ENCODE measurements at places on chromosomes 2 and 18.

GRCh38 chr18:23234619-23235018 lies 99.3 kb downstream of the CABLES1 start:
- no peak for DNase-seq

GRCh38 chr2:203549406-203549805 lies 14.3 kb upstream of the RAPH1 start:
- no peak for DNase-seq

DNA sequence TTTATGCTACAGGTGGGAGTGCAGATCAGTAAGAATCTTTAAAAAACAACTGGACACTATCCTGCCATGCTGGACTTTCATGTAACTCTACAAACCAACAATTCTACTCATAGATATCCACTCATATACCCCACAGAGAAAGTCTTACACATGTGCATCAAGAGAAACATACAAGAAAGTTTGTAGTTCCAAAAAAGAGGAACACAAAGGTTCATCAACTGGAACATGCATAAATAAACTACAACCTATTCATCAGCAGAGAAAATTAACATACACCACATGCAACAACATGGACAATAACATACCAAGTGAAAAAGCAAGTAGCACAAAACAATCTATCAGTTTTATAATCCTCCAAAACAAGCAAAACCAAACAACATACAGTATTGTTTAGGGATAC lies 17.0 kb downstream of the TCF4 start:
- DNase-seq = no peak

- peak; percentile 19 for DNase-seq
Measured at GRCh38 chr2:98730053-98730706, 752 bp downstream of the MGAT4A start.

GRCh38 chr18:44033144-44033701 lies 647.5 kb upstream of the SETBP1 start:
- no peak for DNase-seq

DNA sequence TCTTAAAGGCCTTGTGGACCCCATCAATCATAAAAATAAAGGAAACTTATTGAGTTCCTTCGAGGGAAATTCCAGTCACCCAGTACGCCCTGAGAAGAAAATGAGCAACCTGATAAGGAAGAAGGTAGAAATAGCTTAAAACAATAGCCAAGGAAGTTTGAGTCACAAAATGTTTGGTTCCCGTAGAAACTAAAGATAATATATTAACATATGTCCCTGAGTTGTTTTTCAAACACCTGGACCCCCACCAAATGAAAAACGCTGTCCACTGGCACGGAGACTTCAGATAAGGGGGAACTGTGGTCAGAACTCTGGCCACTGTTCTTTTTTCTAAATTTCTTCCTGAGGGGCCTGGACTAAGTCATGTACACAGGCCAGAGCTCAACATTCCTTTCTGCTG lies 669.1 kb downstream of the ADCYAP1 start:
- no peak for DNase-seq

DNA sequence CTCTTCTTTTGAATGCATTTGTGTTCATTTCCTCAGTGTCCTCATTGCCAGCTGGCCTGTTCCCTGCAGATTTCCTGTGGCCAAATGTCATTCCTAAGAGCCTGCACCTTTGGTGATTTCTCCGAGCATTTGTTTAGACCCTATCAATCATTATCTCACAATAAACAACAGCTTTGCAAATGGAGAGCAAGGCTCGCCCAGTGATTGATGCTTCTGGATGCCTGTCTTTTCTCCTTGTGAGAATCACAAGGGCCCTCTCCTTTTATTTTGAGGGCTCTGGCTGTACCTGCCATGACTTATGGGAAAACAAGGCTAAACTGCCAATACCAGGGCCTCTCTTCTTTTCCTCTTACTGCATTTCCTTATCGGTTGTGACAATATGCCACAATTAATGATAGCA lies 1454.4 kb upstream of the CELF4 start:
- no peak for DNase-seq

DNA sequence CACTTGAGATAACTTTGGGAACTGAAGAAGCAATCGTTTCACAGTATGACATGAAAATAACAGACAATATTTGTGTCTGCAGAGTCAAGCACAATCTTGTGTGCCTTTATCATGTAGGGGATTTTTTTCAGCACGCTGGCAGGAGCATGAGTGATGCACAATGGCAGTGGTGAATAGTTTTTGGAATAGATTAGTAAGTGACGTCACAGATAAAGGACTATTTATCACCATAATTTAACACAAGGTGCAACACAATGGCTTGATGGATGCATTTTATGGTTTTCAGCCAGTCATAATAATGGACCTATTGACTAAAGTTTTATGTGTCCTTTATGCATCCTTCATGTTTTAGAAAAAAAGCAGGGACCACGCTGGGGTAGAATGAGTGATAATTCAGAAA lies 559.8 kb upstream of the FANCL start:
- no peak for DNase-seq

DNA sequence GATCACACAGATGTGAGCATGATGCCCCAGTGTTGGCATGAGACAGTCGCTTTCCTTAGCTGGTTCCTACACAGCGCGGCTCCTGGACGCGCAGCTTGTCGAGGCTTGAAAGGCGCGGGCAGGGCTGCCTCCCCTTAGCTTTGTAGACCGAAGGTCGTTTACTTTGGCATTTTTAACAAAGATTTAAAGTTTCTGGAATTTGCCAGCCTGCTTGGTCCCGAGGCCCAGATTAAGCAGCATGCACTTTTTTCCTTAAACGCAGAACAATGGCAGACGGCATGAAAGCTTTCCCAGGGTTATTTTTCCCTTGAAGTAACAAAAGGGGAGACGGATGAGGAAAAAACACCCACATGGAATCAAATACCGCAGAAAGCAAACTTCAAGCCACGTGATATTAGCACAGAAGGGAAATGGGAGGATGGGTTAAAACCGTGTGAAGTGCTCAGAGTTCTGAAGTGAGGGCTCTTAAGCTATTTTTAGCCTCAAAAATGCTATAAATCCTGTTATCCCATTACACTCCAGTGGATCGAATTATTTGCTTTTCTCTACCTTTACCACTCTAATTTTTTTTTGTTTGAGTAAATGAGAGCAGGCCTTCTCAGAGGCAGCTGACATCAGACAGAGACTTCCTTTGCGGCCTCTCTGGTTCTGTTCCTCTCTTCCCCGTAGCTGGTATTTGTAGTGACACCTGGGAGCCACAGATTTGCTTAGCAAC lies 55.7 kb downstream of the NPAS2 start:
- DNase-seq = no peak

DNA sequence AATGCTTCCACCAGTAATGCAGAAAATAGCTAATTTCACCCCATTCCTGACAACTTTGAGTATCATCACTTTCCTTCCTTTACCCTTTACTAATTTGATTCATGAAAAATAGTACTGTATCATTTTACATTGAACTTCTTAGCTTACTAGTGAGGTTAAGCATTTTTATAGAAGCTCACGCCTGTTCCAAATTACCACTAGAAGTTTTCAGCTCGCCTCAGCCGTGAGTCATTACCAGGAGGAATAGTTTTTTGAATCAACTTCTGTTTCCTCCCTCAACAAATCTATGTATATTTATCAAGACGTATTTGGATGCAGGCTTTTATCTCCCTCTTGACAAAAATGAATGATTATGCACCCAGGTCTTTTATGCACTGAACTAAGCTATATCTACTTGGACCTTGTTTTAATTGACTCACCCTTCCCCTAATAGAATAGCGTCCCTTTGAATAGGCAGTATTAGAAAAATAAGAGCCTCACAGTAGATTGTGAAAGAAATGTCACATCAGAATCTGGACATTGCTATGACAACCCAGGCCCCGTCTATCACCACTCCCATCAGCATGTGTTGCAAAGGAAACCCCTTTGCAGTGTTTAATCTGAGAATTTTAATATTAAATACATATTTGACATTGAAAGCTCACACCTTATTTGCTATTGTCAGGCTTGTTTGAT lies 207.4 kb upstream of the NRP2 start:
- DNase-seq = no peak

DNA sequence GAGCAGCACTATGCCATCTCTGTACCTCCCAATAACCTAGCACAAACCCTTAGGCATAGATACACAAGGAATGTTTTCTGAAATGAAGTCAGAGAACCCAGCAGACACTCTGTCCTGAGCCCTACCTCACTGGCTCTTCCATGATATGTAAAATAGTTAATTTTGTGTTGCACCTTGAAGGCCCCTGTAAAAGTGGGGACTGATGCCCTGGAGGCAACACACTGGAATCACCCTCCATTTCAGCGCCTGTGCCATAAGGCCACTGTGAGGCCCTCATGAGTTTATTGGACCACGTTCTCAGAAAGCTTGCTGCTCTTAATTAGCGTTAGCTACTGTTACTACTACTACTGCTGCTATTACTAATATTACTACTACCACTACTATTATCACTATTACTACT lies 670.1 kb upstream of the SOX11 start:
- DNase-seq = peak; percentile 1

GRCh38 chr2:119520696-119521432 lies 3.4 kb downstream of the SCTR start:
- no peak for DNase-seq

GRCh38 chr2:145910416-145910815 lies 1390.5 kb upstream of the ZEB2 start:
- no peak for DNase-seq

GRCh38 chr2:51595836-51596235 lies 563.9 kb upstream of the NRXN1 start:
- no peak for DNase-seq

- DNase-seq = no peak
Measured at GRCh38 chr18:8091035-8091434, 518.2 kb upstream of the RAB12 start.

DNA sequence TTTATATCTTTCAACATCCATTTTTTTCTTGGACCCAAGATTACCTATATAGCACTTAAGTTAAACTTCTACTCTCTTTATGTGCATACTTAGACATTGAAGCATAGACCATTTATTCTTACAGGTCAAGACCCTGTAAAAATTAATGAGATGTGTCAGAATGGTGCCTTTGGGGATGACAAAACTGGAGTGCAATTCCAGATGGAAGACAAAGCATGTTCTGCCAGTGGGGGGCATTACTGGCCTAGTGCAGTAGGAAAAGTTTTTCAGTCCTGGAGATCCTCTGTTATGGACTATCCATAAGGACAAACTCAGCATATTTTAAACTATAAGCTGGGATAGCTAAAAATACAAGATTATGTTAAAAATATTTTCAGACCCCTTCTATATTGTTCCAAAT lies 57.8 kb upstream of the MMADHC start:
- DNase-seq = no peak

DNA sequence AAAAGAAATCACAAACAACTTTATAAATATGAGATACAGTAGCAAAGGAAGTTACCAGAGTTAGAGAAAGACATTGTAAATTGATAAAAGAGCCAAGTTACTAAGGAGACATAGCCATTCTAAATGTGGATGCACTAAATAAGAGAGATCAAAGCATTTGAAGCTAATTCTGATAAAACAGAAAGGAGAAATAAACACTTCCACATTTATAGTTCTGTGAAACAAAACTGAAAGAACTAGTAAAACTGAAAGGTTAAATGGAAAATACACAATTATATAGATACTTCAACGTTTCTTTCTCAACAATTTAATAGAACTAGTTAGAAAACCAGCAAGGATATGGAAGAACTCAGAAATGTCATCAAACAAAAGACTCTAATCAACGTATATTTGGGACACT lies 309.0 kb upstream of the CDH2 start:
- DNase-seq = no peak

GRCh38 chr18:49988733-49989132 lies 175.4 kb upstream of the ACAA2 start:
- DNase-seq = no peak

DNA sequence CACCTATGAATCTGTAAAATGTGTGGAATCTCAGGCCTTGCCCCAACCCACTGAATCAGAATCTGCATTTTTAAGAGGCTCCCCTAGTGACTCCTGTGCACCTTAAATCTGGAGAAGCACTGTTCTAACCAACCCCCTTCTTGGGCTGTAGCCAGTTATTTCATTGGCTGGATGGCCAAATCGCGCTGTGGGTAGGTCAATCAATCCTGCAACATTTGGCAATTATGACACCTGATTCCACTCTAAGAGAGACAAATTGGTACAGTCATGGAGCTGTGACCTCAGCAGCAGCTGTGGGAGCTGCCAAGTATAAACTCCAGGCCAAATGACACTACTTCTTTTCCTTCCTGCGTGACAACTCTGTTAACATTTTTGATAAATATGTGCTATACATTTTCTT lies 208.7 kb downstream of the CLIP4 start:
- no peak for DNase-seq

DNA sequence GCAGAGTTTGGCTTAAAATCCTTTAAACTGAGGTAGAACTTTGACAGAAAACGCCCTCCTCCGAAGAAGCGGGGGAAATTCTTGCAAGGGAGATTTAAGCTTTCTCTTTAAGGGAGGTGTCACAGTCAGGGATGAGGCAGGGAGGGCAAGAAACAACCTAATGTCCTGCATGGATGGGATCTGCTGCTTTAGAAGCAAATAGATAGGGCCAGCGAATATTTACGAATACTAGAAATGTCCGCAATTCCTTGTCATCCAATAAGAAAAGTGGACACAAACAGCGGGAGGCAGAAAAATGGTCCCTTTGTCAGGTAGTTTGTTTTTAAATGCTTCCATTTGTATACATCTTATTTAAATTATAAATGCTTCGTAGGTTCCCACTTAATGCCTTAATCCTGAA lies 12.0 kb downstream of the MEIS1 start:
- no peak for DNase-seq

DNA sequence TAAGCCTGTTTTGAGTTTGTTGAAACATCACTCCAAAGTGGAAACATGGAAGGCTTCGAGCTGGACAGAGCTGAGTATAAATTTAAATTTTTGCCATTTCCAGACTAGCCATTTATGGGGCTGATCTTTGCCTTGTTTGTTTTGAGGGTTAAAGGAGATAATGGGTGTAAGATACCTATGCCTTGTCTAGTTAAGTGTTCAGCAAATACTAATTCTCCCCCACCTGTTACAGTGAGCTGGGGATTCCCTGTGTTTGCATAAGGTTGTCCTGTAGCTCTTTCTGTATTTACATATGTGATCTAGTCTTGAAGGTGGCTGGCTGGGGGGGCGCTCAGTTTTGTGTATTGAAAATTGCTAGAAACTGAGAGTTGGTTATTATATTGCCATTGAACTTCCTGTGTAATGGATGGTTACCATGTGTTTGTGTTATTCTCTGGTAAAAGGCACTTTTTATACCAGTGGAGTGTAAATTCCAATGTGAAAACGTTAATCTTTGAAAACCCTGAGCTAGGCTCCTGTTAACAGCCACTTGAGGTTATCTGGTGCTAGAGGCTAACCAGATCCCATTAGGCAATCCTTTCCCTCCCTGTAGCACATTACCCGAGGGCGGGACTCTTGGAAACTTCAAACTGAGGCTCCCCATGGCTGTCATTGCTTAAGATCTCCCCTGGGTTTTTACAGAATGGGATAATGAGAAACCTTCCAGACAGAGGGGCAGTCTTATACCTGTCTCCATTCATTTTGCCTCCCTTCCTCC lies 26.7 kb downstream of the TANC1 start:
- no peak for DNase-seq

GRCh38 chr2:202215179-202215578 lies 23.2 kb downstream of the SUMO1 start:
- no peak for DNase-seq

GRCh38 chr2:12070581-12070980 lies 324.1 kb downstream of the LPIN1 start:
- no peak for DNase-seq

- DNase-seq = no peak
Measured at GRCh38 chr2:109450574-109451273, 163.0 kb downstream of the SEPTIN10 start.

- no peak for DNase-seq
Measured at GRCh38 chr2:151974988-151975387, 123.9 kb downstream of the CACNB4 start.

GRCh38 chr2:187658952-187659525 lies 104.8 kb upstream of the TFPI start:
- peak; percentile 9 for DNase-seq
